ENCODE measurements at places on chromosomes 13 and 19.

GRCh38 chr13:48892053-48892687, 83.5 kb upstream of the FNDC3A start:
- peak; percentile 35 for DNase-seq

- no peak for DNase-seq
These were observed 507.4 kb upstream of the KLF12 start for GRCh38 chr13:74641586-74641985.

DNA sequence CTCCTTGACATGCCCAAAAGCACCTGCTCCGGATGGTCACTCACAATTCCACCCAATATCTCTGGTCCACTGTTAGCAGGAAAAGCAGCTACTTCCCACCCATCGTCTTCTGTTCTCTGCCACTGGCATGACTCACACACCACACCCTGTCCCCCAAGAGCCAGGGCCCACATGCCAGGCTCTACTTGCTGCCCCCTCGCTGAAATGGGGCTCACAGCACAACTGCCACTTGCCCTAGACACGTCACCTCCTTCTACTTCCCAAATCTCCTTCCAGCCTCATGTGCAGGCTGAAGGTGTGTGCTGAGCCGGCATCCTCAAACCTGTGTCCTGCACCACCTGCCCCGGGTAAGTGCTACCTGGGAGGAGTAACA, 65.0 kb downstream of the TBC1D4 start:
- no peak for DNase-seq

- no peak for DNase-seq
These were observed 120.6 kb downstream of the COL4A1 start for GRCh38 chr13:110186231-110186855.

- peak; percentile 86 for DNase-seq
These were observed 4.5 kb downstream of the FAM174C start for GRCh38 chr19:1279782-1280341.

- no peak for DNase-seq
These were observed 84.0 kb upstream of the SLC7A1 start for GRCh38 chr13:29679396-29680053.

DNA sequence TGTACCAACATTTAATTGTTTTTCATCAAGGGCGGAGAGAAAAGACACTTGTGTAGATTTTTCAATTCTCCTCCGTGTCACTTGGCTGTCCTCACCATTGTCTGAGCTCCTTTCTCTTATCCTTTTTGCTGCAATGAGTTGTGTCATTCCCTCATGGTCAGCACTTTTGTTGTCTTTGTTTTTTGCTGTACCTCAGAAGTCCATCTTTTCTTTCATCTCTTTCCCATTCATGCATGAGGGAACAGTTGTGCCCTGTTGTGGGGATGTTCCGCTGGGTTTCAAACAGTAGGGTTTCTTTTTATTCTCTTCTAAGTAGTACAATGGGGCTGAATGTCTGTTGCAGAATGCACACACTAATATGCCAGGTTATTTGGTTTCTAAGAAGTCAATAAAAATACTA, 222.6 kb downstream of the TM9SF2 start:
- no peak for DNase-seq

GRCh38 chr19:39525205-39525604, 7.4 kb downstream of the EID2B start:
- DNase-seq = no peak

DNA sequence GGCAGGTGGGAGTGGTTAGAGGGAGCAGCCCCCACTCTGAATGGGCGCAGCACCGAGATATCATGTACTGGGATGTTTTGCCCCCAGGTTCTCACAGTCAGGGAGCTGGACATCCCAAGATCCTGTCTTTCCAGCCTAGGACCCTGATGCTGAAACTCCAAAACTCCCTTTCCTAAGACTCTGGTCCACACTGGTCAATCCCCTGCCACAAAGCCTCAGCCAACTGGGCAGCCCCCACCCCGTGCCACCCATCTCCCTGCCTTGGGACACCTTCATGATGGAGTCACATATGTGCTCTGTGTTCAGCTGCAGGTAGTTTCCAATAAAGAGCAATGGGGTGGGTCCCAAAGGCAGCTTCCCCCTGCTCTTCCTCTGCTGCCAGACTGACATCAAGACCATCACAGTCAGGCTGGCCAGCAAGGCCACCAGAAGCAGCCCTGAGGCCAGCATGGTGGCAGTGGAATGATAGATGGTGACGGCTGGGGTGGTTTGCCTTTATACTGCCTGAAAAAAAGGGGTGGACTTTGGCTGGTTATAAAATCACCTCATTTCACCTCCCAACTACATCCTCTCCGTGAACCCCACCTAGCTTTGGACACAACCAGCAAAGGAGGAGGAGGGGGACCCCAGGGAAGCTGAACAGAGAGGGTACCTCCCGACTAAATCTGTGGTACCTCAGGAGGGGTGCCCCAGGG, 36.3 kb downstream of the CYP2B6 start:
- no peak for DNase-seq

DNA sequence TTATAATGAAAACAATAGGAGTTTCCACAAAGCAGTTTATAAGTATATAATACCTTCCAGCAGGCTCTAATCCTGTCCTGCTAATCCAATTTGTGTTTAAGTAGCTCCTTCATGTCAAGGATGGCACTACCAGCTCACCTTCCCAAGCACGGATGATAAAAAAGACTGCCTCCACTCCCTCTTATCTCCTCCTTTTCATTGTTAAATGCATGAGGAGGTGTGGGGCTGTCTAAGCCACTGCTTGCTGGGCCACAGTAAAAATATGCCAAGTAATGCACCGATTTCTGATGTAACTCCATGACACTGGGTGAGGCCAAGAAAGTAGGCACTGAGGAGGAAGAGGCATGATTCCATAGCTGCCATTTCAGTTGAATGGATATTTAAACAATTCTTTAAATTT, 193.1 kb downstream of the ZIC5 start:
- no peak for DNase-seq

- no peak for DNase-seq
These were observed 8.6 kb upstream of the PTBP1 start for GRCh38 chr19:788686-788982.

GRCh38 chr13:82817133-82817532, 1065.1 kb downstream of the SLITRK1 start:
- DNase-seq = no peak

GRCh38 chr13:58207501-58207900, 576.0 kb downstream of the PCDH17 start:
- no peak for DNase-seq

DNA sequence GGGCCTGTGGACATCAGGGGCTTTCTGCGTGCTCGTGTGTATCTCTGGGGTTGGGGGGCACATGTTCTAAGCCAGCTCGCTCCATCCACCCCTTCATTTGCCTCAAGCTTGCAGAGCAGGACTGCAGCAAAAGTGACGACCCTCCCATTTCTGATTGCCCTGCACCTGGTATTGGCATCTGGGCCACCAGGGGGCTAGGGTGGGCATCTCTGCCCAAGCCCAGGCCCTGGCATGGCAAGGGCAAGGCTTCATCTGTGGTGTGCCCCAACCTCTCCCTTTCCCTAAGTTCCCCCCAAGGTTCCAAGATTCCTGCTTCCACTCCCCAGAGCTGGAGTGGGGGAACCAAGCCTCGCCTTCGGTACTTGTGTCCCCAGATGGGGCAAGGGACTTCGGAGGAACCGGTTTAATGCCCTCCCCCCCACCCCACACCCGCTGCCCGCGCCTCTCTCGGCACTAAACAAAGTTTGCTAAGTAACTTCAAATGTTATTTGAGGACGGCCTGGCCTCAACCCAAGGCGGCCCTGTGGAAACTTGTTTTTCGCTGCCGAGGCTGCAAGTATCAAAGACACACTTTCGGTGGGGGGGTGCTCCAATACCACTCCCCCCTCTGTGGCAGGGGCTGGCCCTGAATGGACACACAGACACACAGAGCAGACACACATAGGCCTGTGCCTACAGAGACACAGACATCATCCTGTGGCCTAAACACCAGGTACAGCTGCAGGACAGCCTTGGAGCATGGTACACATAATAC, 12.2 kb downstream of the NFIX start:
- DNase-seq = no peak

- DNase-seq = no peak
These were observed 56.3 kb downstream of the FOXO1 start for GRCh38 chr13:40609972-40610726.

GRCh38 chr19:48969276-48970138, 4.4 kb downstream of the FTL start:
- no peak for DNase-seq

DNA sequence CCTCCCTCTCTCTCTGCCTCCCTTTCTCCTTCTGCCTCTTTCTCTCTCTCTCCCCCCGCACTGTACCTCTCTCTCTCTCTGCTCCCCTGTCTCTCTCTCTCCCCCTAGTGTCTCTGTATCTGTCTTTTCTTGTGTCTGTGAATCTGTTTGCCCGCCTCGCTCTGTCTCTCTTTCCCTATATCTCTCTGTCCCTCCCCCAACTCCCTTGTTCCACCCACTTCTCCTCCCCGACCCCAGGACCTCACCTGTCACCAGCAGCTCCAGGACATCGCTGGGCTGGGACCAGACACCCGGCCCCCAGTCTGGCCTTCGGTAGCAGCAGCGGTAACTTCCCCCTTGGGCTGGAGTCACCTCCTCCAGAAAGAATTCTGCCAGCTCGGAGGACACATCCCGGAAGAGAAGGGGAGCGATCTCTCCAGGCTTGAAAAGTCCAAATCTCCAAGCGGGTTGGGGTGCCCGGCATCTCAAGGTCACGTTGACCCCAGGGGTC, 3.9 kb downstream of the OSCAR start:
- DNase-seq = no peak

DNA sequence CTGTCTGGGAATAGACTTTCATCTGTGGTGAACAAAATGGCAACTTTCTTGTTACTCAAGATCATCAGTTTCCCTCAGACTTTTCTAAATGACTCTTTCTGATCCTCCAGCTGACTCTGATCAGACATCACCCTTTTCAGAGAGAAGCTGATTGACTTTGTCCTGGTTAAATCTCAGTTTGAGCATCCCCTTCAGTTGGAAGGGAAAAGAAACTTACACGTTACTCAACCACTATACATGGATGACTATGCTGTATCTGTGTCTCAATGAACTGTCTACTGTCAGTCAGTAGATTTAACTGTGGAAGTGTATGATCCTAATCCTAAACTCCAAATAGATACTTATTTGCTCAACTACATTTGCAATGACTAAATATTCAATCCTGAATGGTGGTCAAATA, 118.5 kb downstream of the NALCN start:
- no peak for DNase-seq

- DNase-seq = no peak
These were observed 2.0 kb upstream of the MEGF8 start for GRCh38 chr19:42323473-42323851.

DNA sequence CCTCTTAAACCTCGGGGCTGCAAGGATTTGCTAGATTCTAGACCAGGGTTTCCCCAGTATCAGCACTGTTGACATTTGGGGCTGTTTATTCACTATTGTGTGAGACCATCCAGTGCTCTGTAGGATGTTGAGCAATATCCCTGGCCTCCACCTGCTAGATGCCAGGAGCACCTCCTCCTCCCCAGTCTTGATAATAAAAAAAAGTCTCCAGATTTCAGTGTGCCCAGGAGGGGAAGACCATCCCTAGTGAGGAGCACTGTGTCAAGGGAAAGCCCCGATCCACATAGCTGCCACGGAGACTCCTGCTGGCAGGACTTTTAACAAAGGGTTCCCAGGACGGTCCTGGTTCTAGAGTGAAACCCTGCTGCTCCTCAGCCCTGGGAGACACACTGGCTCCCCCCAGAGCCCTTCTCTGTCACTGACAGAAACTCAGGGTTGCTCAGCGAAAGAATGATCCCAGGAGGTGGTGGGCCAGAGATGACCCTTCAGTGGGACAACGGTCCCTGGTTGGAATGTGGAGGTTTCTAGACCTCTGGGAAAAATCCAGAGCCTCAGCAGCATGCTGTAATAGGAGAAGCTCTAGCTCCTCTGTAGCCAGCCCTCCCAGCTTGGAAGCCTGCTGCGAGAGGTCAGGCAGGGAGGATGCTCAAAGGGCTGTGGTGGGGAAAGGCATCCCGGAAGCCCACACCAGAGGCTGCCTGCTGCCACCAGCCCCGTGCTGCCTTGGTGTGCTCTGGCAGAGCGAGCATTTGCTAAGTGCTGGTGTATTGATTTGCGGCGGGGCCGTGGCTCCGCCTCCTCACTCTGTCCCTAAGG, 20.3 kb downstream of the LYL1 start:
- no peak for DNase-seq

- DNase-seq = no peak
These were observed 2.1 kb upstream of the FDX2 start for GRCh38 chr19:10317857-10318462.

DNA sequence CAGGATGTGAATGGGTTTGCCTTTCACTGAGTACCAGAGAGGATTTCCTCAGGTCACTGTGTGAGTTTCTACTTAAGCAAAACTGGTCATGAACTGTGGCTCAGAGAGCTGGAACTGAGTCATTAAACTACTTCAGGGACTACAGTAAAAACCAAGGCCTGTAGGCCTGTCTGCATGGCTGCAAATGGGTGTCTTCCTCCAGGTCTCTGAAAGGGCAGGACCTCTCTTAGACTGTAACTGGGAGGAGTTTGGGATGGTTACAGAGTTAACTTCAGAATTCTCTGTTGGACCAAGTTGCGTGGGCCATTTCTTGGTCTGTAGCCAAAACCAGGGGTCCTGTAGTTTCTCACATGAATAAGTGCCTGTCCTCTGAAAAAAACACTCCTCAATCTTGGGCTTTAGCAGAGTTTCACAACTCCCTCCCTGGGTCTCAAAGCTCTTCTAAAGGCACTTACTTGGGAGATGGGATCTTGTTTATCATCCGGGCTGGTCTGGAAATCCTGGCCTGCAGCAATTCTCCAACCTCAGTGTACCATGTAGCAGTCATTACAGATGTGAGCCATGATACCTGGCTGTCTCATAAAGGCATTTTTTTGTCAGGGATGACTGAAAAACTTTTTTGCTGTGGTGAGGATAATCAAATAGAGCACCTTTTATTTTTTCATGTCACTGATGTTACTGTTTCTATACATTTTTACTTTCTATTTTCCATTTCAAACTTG, 19.7 kb downstream of the ZNF714 start:
- DNase-seq = no peak

DNA sequence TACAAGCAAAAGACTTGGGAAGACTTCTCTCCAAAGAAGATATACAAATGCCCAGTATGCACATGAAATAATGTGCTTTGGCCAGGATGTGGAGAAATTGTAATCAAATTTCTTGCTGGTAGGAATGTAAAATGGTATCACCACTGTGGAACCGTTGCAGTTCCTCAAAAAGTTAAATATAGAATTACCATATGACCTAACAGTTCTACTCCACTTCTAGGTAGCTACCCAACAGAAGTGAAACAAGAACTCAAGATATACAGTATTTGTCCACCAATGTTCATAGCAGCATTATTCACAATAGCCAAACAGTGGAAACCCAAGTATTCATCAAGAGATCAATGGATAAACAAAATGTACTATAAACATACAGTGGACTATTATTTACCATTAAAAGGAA, 95.0 kb upstream of the KLF5 start:
- DNase-seq = peak; percentile 10

Measured in GM06990 (cell line).